ENCODE measurements at places on chromosomes 7 and 10.

GRCh38 chr7:17618652-17618974 lies 320.2 kb downstream of the AHR start:
- DNase-seq: no peak

- no peak for DNase-seq
Measured at GRCh38 chr7:68955656-68956055, 642.6 kb upstream of the AUTS2 start.

GRCh38 chr7:121516821-121517220 lies 120.7 kb upstream of the FAM3C start:
- no peak for DNase-seq

GRCh38 chr7:146636033-146636356 lies 519.4 kb downstream of the CNTNAP2 start:
- DNase-seq: no peak

GRCh38 chr7:122430710-122431109 lies 126.2 kb upstream of the FEZF1 start:
- DNase-seq: no peak

- no peak for DNase-seq
Measured at GRCh38 chr7:92648067-92648466, 57.9 kb upstream of the FAM133B start.

DNA sequence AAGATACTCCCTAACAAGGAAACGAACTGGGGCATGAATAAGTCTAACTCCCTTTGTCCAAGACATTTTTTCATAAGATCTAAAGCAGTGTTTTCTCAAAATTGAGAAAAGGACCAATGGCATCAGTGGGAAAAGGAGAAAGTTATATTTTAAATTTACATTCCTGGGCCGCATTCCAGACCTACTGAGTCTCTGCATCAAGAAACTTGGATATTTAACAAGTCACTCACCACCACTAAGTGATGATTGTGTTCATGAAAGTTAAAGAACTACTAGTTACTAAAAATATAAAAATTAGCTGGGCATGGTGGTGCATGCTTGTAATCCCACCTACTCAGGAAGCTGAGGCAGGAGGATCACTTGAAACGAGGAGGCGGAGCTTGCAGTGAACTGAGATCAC lies 149.6 kb upstream of the MEOX2 start:
- no peak for DNase-seq

GRCh38 chr10:11270135-11270857 lies 252.6 kb downstream of the CELF2 start:
- DNase-seq: peak; percentile 1

DNA sequence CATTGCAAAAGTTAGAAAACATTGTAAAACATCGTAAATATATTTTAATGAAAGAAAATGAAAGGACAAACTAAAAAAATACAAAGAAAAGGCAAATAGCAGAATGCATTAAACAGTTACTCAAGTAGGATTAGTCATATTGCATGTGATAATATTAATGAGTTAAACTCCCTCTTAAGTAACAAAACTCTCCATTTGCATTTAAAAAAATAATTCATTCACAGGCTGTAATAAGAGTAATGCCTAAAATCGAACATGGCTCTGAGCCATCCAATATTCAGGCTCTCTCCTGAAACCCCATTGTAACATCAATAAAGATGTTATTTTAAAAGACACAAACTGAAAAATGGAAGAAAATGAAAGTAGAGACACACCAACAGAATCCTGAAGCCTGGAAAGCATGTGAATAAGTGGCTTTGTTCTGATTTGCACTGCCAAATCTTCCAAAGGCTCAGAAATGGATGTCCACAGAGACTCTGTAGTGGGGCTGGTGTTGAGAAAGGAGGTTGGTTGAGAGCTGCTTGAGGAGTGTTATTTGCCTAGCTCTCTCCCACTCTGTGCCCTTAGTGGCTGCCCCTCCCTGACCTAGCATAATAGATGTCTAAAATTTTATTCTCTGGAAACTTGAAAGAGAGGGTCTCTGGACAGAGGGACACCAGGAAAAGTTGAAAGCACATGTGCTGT lies 268.3 kb upstream of the MEOX2 start:
- DNase-seq: no peak

- no peak for DNase-seq
Measured at GRCh38 chr10:47025253-47025539, 114.0 kb downstream of the PTPN20 start.

DNA sequence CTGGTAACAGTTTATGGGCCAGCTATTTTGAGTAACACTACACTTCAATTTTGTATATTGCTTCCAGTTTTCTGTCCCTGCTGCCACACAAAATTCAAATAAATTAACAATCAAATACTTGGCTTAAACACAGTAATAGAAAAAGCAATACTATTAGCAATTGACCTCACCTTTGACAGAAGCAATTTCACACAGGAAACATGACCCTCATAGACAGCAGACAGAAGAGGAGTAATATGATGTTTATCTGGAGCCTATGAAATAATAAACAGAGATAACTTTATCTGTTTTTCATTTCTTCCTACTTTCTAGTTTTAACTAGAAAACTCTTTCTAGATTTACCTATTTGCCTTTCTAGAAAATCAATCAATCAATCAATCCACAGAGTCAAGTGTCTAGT lies 26.7 kb downstream of the MTPN start:
- DNase-seq: no peak

DNA sequence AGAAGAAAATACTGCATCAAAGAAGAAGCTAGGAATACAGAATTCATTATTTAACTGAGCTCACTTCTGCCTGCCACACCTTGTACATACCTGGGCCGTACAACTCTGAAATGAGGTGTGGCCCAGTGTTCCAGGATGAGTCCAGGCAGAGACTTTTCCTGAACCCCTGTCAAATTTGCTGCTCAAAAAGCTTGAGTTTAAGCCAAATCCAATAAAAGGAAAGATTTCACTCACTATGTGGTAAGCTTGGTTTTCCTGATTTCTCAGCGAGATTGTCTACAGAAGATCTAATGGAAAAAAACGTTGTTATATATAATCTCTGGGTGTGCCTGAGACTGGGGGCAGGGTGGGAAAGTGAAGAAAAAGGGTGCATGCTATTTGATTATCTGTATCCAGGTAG lies 72.1 kb upstream of the EGFR start:
- no peak for DNase-seq

- no peak for DNase-seq
Measured at GRCh38 chr10:19745672-19746071, 70.6 kb upstream of the PLXDC2 start.

- DNase-seq: no peak
Measured at GRCh38 chr7:86765931-86766330, 122.2 kb downstream of the GRM3 start.

- no peak for DNase-seq
Measured at GRCh38 chr10:90321132-90321816, 536.6 kb downstream of the HTR7 start.

DNA sequence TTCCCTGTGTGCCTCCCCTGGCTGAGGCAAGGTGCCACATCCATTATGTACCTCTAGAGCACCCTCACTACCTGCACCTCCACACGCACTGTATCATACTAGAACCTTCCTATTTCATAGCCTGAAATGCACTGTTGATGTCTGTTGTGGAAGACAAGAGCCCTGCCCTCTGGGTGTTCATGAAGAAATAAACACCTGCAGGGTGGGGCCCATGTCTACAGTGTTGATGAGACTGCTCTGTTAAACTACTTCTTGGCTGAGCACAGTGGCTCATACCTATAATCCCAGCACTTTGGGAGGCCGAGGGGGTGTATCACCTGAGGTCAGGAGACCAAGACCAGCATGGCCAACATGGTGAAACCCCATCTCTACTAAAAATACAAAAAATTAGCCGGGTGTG lies 14.0 kb downstream of the SORBS1 start:
- DNase-seq: no peak

- no peak for DNase-seq
Measured at GRCh38 chr10:30553018-30553625, 76.4 kb downstream of the LYZL2 start.

GRCh38 chr10:2949948-2950354 lies 117.4 kb upstream of the PFKP start:
- DNase-seq: no peak

- DNase-seq: no peak
Measured at GRCh38 chr7:82211333-82211732, 232.2 kb downstream of the CACNA2D1 start.

DNA sequence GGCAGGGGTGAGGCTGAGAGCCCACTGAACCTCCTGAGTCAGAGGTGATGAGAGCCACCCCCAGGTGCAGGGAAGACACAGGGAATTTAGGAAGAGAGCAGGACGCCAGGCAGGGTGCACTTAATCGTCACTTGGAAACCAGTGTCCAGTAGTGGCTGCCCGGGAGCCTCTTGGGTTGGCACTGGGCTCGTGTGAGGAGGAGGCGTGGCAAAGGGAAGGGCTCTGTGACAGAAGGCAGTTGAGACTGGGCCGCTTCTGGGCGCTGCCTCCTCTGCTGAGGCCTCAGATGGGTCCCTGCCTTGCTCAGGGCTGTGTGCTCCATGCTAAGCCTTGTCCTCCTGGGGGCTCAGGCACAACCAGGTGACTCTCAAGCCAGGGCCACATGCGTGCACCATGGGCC lies 13.3 kb downstream of the RET start:
- no peak for DNase-seq

DNA sequence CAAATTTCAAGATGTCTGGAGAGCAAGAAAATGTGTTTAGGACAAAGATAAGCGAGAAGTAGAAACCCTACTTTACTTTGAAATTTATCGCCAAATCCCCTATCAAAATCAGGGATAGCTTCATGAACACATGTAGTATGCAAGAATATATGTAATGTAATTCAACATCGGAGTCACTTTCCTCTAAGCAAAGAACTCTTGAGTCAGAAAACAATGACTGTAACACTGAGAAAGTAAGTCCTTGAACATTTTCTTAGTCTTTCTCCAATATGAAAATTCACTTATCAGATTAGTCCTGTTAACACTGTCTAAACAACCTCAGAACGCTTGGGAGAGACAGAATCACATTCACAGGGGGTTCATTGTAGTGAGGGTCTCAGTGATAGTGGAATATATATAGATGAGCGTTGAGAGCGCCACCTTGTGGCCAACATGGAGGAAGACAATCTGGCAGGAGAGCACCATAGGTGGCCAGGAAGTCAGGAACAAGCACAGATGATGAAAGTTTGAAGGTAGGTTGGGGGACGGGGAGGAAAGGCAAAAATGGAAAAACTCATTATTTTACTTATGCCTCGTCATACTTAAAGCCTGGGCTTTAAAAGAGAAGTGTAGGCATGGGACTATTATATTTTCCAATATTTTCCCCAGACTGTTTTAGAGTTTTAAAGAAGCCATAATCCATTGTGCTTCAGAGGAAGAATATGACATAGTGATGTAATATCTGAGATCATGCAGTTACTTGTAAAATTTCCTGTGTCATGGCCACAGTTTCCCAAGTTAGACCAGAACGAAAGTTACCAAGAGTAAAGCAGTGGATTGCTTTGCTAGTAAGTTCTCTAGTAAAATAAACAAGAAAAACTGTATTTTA lies 115.5 kb upstream of the GNAI1 start:
- DNase-seq: no peak

GRCh38 chr10:72552857-72553256 lies 73.0 kb downstream of the MICU1 start:
- DNase-seq: no peak

- no peak for DNase-seq
Measured at GRCh38 chr10:33107953-33108352, 149.9 kb upstream of the ITGB1 start.
